ENCODE measurements at places on chromosomes 11 and 22.

GRCh38 chr22:33844273-33844672 is 76.0 kb downstream of the LARGE1 start:
- no peak for DNase-seq

GRCh38 chr11:68863553-68864265 is 22.0 kb upstream of the CPT1A start:
- DNase-seq, result no peak

DNA sequence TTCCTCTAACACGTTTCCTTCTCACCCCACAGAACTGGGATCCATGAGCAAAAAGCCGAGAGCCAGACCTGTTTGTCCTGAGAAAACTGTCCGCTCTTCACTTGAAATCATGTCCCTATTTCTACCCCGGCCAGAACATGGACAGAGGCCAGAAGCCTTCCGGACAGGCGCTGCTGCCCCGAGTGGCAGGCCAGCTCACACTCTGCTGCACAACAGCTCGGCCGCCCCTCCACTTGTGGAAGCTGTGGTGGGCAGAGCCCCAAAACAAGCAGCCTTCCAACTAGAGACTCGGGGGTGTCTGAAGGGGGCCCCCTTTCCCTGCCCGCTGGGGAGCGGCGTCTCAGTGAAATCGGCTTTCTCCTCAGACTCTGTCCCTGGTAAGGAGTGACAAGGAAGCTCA is 24.0 kb downstream of the CD5 start:
- no peak for DNase-seq

DNA sequence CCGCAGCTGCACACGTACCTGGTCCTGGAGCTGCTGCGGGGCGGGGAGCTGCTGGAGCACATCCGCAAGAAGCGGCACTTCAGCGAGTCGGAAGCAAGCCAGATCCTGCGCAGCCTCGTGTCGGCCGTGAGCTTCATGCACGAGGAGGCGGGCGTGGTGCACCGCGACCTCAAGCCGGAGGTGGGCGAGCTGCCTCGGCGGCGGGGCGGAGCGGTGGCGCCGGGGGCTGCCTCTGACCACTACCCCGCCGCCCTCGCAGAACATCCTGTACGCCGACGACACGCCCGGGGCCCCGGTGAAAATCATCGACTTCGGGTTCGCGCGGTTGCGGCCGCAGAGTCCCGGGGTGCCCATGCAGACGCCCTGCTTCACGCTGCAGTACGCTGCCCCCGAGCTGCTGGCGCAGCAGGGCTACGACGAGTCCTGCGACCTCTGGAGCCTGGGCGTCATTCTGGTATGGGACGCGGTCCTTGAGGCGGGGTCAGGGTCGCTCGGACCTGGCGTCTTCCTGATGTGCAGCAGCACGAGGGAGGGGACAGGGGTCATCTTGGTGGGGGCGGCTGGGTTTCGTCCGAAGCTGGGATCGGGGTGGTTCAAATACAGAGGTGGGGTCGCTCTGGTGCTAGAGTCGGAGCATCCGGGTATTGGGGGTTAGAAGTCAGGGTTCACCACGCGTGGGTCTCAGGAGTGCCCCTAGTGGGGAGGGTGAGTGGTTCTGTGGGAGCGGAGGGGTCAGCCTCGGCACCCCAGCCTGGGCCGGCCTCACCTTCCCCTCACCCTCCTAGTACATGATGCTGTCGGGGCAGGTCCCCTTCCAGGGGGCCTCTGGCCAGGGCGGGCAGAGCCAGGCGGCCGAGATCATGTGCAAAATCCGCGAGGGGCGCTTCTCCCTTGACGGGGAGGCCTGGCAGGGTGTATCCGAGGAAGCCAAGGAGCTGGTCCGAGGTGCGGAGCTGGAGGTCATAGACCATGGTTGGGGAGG is 10.8 kb downstream of the RPS6KA4 start:
- DNase-seq, result peak; percentile 34

DNA sequence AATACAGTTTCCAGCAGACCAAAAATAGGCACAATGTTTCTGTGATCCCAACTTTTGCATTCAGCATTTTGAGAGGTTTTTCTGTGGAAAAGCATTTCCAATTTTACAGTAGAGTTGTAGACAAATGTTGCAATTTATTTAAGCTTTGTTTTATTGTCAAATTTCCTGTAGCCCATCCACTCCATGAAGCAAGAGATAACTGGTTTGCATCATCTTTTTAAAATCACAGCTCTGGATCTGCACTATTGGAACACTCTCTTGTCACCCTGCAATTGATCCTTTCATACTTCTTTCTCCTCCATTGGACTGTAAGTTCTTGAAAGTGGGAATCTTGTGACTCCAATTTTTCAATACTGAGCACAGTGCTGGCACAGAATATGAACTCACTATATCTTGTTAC is 86.0 kb downstream of the MAML2 start:
- no peak for DNase-seq

DNA sequence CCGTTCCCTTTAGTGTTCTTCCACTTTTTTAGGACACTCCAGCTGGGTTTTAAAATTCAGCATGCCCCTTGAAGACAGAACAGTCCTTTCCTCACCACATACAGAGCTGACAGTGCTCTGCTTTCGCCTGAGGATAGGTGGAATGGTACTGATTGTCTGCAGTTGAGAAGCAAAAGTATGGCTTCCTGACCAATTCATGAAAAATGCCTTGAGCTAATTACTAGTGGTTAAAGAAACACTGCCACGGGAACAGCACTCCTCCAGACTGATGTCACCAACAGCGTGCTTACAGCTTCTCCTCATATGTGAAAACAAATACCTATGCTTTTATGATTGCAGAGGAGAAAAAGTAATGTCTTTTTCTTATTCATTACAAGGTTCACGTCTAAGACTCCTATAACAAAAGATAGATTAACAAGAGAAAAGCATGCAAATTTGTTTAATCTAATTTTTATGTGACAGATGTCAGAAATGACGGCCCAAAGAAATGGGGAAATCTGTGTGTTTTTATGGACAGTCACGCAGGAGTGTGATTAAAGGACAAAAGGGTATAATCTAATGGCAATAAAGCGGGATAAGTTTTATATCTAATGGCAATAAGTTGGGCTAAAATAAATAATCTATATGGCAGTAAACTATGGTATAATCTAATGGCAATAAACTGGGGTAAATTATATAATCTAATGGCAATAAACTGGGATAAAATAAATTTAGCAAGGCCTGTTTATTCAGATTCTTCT is 123.4 kb upstream of the ARHGAP42 start:
- DNase-seq, result no peak

DNA sequence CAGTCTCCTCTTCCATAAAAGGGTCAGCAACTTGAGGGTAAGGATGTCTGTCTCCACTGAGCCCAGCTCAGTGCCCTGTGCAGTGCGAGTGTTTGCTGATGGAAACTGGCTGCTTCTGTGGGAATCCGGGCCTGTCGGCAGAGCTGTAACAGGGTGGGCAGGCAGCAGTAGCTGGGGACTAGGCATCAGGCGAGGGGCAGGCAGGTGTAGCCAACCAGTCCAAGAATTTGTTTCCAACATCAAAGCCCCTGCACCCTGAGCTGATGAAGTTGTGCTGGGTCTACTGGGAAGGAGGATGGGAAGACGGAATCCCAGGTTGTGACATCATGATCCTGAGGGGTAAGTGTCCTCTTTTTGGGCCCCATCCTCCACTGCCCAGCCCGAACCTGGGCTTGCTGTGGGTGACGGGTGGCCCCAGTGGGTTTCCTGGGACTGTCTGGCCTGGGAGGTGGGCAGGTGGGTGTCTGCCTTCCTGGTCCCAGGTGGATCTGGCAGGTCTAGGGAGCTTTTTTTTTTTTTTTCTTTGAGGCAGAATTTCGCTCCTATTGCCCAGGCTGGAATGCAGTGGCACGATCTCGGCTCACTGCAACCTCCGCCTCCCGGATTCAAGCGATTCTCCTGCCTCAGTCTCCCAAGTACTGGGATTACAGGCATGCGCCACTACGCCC is 11.0 kb downstream of the SLC29A2 start:
- DNase-seq, result no peak

Data from GM13977 (cell line).